ENCODE measurements at places on chromosomes 11 and 22. TPM values are rescaled to one million over a fixed set of nuclear protein-coding genes. Genes with fewer than 3 reads are reported as not detected.

NOL12 gene
- 58.7 TPM for total RNA-seq

OR5B12 gene
- total RNA-seq, result not detected

SYNGR1 gene
- total RNA-seq, result 1.4 TPM

DDX25 gene
- not detected for total RNA-seq

FOLR2 gene
- total RNA-seq, result not detected

MUC6 gene
- total RNA-seq, result 0.30 TPM

C22orf42 gene
- total RNA-seq, result not detected
